ENCODE measurements at places on chromosomes 4 and X. TPM values are rescaled to one million over a fixed set of nuclear protein-coding genes. Genes with fewer than 3 reads are reported as not detected.

The ALAS2 gene
- not detected for polyA plus RNA-seq

The RTL5 gene
- not detected for polyA plus RNA-seq

DNA sequence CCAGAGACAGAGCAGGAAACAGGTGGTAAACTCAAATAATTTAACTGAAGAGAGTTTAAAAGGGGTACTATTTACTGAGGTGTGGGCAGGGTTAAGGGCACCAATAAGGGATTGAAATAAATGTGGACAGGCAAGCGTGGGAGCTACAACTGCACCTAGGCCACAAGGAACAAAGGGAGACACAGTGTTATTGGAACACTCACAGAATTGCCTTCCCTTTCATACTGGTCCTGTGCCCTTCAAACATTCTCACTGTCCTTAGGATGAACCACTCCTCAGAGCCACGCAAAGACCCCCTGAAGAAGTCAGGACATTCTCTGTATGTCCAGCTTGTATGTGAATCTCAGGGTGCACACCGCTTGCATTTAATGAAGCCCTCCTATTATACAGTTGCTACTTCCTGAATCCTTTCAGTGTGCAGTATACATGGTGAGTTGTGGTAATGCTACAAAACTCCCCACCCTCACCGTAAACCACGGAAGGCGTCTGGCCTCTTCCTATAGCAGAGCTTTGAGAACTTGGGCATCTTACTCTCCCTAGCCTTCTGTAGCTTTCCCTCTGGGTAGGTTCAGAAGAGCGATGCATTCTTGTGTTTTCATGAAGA is 9.6 kb upstream of the MRPL1 start:
- peak; percentile 13 for DNase-seq

The ESX1 gene
- polyA plus RNA-seq, result not detected

The ADH1A gene
- not detected for polyA plus RNA-seq

GRCh38 chrX:110037178-110037577 is 34.3 kb downstream of the TMEM164 start:
- DNase-seq, result no peak

The C4orf50 gene
- polyA plus RNA-seq, result not detected

DNA sequence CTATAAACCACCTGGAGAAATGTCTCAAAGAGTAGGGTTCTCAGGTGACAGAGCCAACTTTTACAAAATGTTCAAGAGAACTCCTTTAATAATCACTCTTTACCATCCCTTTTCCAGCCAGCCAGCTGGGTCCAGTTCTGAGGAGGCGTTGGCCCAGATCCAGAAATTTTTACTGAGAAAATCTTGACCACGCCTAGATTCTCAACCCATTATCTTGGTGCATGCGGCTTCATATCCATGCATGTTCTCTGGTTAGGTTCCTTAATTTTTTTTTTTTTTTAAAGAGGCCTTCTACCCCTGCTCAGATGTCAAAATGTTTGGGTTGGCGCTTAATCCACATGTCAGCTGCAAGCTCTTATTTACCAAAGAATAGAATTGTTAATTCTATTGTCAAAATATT is 12.0 kb upstream of the MAP7D2 start:
- DNase-seq, result no peak

The F9 gene
- not detected for polyA plus RNA-seq

- no peak for DNase-seq
Observed at GRCh38 chr4:184613405-184613804, 35.8 kb downstream of the CASP3 start.

- DNase-seq, result no peak
Observed at GRCh38 chrX:22300130-22300529, 27.4 kb downstream of the CBLL2 start.

DNA sequence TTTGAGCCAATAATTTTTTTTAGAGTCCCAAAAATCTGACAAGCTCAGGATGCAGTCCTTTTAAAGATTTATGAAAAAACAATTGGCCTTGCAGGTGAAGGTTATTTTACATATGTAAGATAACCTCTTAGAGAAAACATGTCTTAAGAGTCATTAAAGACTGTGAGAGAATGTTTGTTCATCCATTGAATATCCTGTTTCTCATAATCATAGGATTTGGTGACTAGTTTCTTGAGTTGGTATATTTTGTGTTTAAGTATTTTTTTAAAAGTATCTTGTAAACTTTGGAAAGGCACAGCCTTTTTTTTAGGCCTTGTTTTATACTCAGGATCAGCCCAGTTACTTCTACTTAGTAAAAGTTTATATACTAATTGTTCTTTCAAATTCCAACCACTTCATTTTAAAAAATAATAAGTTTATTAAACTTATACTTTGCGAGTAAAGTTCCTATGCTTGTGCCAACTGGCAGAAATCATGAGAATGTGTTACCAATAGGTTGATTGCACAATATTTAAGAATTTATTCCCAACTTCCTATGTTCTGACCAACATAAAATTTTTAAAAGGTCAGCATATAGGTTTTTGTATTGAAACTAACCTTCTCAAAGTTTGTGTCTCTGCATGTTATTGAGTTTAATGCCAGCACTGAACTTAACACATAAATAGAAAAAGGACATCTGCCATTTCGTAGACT is 40.0 kb upstream of the ARSJ start:
- no peak for DNase-seq

GRCh38 chr4:38023347-38024205 is 63.4 kb downstream of the PTTG2 start:
- DNase-seq, result no peak

The G6PD gene
- 34.7 TPM for polyA plus RNA-seq

The F8A2 gene
- polyA plus RNA-seq, result not detected

- DNase-seq, result no peak
Observed at GRCh38 chr4:38422850-38423249, 241.1 kb upstream of the KLF3 start.

Data from GM12878 (cell line).